GM06990 (cell line): ENCODE measurements at places on chromosomes 6 and 20.
A peak's percentile ranks its signal among the peaks of the same experiment; 100 is the strongest.

DNA sequence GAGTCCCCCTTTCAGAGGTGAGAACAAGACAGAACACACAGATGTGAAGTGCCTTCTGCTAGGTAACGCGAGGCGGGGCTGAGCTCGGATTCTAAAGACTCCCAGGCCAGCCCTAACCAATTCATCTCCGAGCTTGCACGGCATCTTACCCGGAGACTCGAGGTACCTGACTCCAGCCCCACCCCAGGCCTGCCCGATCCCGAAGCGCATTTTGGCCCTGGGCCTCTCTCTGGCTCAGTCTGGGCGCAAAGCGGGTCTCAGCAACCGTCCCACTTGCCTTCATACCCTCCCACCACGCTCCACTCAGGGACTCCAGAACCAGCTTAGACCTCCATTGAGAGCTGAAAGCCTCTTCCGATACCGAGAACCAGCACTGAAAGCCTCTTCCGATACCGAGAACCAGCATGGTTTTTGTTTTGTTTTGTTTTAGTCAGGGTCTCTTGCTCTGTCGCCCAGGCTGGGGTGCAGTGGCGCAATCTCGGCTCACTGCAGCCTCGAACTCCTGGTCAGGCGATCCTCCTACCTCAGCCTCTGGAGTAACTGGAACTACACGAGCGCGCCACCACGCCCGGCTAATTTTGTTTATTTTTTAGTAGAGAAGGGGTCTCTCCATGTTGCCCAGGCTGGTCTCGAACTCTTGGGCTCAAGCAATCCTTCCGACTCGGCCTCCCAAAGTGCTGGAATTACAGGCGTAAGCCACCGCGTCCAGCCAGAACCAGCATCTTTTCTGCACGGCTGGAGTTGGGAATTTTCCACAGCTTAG is 557 bp upstream of the DYNLRB1 start:
- DNase-seq, result peak; percentile 83

GRCh38 chr6:23601811-23602345 is 524.1 kb upstream of the NRSN1 start:
- DNase-seq, result no peak

GRCh38 chr6:114312931-114313330 is 29.9 kb downstream of the HS3ST5 start:
- DNase-seq, result no peak

- no peak for DNase-seq
These were observed 29.8 kb downstream of the DAAM2 start for GRCh38 chr6:39821742-39822532.

DNA sequence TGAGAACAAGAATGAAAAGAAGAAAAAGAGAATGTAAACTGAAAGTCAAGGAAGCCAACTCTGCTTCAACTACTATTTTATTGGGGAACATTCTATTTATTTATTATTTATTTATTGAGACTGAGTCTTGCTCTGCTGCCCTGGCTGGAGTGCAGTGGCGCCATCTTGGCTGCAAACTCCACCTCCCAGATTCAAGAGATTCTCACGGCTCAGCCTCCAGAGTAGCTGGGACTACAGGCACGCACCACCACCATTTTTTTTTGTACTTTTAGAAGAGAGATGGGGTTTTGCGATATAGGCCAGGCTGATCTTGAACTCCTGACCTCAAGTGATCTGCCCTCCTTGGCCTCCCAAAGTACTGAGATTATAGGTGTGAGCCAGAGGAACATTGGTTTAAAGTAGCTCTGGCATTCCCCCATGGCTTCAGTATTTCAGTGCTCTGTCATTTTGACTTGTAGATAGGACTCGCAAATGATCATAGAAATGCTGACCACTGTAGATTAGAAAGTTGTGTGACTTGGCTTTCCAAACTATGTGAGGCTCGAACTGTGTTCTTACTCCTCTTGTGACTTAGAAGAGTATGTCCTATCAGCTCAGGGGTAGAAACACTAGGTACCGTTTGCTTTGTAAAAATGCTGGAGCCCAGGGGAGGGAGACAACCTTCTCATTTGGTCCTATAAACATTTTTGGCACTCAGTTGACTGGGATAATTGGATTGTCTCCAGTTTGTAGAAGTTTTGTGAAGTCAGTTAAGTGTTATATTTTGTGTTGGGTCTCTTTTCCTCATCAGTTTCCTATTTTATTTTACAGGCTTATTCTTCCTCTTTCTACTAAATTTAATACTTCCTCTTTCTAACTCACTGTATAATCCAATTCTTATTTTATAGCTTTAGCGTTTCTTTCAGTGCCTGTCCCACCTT is 544.9 kb upstream of the CITED2 start:
- no peak for DNase-seq

DNA sequence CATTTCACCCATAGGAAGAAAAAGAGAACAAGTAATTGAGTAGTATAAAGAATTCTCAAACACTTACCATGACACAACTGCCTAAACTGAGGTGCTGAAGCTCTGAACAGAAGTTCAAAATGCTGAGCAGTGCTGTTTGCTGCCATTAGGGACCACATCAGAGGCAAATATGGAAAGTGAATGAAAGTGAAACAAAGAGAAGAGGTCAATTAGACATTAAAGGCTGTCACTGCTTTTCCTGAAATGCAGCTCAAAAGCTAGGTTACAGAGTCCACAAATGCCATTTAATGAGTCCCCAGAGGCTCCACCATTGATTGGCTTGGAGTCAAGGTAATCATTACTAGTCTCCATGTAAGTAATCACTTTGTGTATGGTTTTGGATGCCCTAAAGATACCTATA is 46.1 kb downstream of the POU3F2 start:
- peak; percentile 9 for DNase-seq

- DNase-seq, result no peak
These were observed 32.7 kb upstream of the IRF4 start for GRCh38 chr6:358847-359246.

DNA sequence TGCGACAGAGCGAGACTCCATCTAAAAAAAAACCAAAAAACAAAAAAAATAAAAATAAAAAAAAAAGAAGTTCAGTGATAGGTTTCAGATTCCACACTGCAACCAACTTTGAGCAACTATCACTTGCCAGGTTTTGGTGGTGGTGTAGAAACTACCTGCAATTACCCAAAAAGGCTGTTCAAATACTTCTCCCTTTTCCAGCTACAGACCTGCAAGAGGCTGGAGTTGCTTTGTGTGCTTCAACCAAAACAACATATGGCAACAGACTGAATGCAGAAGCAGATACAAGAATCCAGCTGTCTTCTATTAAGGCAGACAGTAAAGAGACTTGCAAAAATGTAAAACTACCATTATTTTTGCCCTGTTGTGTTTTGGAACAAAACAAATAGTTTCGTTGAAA is 9.3 kb upstream of the BCAS1 start:
- DNase-seq, result peak; percentile 45

- DNase-seq, result no peak
These were observed 20.9 kb downstream of the ENTPD6 start for GRCh38 chr20:25216199-25216945.

DNA sequence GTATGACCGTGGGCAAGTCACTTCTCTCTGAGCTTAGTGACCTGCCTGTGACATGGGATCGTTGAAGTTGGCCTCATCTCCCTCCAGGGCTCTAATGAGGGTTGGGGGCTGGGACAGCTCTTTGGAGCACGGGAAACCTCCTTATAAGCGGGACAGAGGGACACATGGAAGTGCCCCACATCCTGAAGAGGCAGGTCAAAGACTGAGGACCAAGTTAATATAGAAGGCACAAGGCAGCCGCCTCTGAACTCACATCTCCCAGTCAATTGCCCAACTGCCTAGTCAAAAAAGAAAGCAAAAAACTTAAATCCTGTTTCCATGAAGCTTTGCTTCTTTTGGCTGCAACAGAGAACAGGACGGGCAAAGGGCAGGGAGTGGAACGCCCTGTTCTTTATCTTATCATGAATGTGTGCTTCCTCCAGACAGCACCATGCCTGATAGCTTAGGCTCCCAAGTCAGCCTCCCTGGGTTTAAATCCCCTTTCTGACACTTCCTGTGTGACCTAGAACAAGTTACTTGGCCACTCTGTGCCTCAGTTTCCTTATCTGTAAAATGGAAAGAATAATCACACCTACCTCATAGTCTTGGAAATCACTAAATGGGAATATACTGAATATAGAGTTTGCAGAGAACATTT is 27.1 kb downstream of the LBP start:
- no peak for DNase-seq

- no peak for DNase-seq
These were observed 23.2 kb upstream of the ELOVL2 start for GRCh38 chr6:11067348-11067747.

- no peak for DNase-seq
These were observed 25.3 kb upstream of the POLR1H start for GRCh38 chr6:30035784-30036183.

GRCh38 chr20:58753922-58754551 is 61.4 kb downstream of the NPEPL1 start:
- DNase-seq, result no peak

DNA sequence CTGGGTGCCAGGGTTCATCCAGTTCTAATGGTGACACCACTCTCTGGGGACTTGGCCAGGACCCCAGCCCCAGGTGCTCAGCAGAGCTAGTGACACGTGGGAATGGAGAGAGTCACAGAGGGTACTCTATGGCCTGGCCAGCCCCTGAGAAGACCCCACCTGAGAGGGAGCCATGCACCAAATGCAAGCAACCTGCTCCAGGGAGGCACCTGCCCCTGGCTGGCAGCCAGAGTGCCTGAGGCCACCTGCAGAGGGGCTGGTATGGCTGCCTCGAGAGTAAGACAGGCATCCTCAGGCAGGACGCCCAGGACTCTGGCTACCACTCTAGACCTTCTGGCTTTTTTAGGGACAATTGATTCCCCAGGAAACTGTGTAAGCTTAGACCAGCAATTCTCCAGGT is 38.6 kb upstream of the CST7 start:
- DNase-seq, result no peak

GRCh38 chr6:62808565-62809293 is 402.5 kb upstream of the FKBP1C start:
- DNase-seq, result no peak
